ENCODE measurements at places on chromosomes 5 and 9.

DNA sequence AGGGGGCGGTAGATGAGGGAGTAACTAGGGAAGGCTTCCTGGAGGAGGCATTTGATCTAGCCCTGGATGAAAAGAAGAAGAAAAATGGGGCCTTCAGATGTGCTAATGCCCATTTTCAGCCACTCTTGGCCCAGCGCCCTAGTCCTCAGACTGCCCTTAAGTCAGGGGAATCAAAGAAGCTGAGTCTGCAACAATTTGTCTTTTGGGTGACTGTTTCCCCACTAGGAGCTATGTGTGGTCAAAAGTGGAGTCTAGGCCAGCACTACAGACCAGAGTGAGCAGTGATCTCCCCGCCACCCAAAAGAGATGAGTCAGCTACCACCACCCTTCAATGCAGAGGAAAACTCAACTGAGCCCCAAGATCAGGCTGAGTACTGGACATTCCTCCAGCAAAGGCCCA, 542.1 kb downstream of the BNC2 start:
- H3K27me3 ChIP-seq = no peaks in the 10 kb centered on the region
- no peak overlapping the region for H3K4me3 ChIP-seq
- peaks cover 16% of the 10 kb centered on the region for H3K4me1 ChIP-seq
- no peak overlapping the region for H3K27ac ChIP-seq

- peaks cover 2% of the 10 kb centered on the region for H3K27me3 ChIP-seq
- H3K4me3 ChIP-seq = no peak overlapping the region
- no peak overlapping the region for H3K27ac ChIP-seq
- no peak for DNase-seq
- no peaks in the 10 kb centered on the region for H3K36me3 ChIP-seq
Observed at GRCh38 chr5:43233946-43234345, 41.9 kb downstream of the NIM1K start.

- no peaks in the 10 kb centered on the region for H3K27me3 ChIP-seq
- peaks cover 16% of the 10 kb centered on the region for H3K4me1 ChIP-seq
- no peaks in the 10 kb centered on the region for H3K36me3 ChIP-seq
- H3K4me3 ChIP-seq = peak overlapping the region; percentile 96
Observed at GRCh38 chr5:131634666-131634995, 398 bp downstream of the RAPGEF6 start.

- H3K4me1 ChIP-seq = peaks cover 2% of the 10 kb centered on the region
- DNase-seq = no peak
- no peaks in the 10 kb centered on the region for H3K36me3 ChIP-seq
Observed at GRCh38 chr9:84229191-84229590, 111.4 kb downstream of the SLC28A3 start.

DNA sequence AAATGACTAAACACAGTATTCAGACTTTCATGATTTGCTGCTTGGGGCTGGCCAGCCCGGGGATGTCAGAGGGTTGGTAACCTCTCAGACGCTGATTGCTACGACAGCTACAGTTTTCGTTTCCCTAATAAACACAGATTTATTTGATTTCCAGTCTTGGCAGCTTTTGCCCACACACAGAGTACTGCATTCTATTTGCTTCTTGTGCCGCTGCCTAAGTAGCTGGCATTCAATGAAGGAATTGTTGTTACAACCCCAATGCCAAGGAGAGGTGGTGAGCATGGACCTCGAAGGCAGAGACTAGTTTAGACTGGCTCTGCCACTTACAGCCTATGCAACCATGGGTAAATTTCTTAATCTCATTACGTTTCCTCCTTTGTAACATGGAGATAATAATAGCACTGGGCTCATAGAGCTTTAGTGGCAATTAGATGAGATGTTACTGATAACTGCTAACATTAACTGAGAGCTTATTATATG, 247.1 kb upstream of the PANK3 start:
- H3K27ac ChIP-seq = no peak overlapping the region
- DNase-seq = no peak
- no peaks in the 10 kb centered on the region for H3K36me3 ChIP-seq
- no peak overlapping the region for H3K4me3 ChIP-seq
- peaks cover 10% of the 10 kb centered on the region for H3K4me1 ChIP-seq
- H3K27me3 ChIP-seq = peaks cover 10% of the 10 kb centered on the region

GRCh38 chr9:125121146-125121545, 22.2 kb downstream of the SCAI start:
- DNase-seq = no peak
- H3K4me3 ChIP-seq = no peak overlapping the region
- no peak overlapping the region for H3K27ac ChIP-seq
- H3K36me3 ChIP-seq = peaks cover 9% of the 10 kb centered on the region
- no peaks in the 10 kb centered on the region for H3K27me3 ChIP-seq
- peaks cover 13% of the 10 kb centered on the region for H3K4me1 ChIP-seq
